Left renal cortex interstitium (tissue), 4 donors: ENCODE measurements at places on chromosomes 7 and 10. TPM values are rescaled to one million over a fixed set of nuclear protein-coding genes. Genes with fewer than 3 reads are reported as not detected.

BAIAP2L1 gene
- 15.3 TPM for polyA plus RNA-seq

IFIT2 gene
- 7.2 TPM for polyA plus RNA-seq

GRCh38 chr7:29319719-29320521 is 125.3 kb downstream of the CHN2 start:
- no peak for DNase-seq

- no peak for DNase-seq
Measured at GRCh38 chr10:13310518-13311176, 10.8 kb upstream of the PHYH start.

DNA sequence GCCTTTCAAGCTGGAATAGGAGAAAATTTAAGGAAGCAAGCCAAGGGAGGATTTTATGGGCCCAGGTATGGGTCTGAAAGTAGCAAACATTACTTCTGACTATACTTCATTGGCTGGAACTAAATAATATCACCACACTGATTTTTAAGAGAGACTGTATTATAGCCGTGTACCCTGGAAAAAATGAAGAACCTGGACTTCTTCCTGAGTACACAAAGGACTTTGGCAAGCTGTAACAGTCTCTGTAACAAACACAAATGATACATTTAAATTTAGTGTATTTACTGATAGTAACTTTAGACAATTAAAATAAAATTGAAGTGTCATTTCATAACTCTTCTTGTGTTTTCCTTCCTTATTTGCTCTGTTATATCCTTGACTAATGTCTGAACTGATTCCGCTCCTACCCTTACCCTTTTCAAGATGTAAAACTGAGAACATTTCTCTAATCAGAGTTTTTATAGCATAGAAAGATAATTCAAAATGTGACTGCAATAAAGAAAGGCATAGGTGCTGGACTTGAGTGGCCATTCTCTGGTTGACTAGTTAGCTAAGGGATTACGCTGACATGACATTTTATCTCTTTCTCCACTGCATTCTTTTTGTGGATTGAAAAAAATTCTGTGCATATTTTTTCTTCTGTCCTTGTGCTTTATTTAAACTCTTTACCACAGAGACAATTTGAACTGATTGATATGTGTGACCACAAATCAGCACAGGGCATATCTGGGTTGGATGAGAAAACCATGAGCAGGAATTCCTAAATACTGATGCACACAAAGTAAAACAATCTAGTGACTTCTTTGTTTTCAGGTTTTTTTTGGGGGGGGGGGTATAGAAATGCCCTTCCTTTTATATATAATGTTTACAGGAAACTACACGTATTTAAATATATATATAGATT is 349.7 kb downstream of the MDFIC start:
- DNase-seq: no peak
